ENCODE measurements at places on chromosomes 7 and 10.

- no peak for DNase-seq
Observed at GRCh38 chr10:75400771-75401568, 594 bp downstream of the ZNF503 start.

- no peak for DNase-seq
Observed at GRCh38 chr10:89346405-89347254, 18.8 kb downstream of the IFIT3 start.

GRCh38 chr7:80630608-80631405, 7.6 kb upstream of the CD36 start:
- no peak for DNase-seq

DNA sequence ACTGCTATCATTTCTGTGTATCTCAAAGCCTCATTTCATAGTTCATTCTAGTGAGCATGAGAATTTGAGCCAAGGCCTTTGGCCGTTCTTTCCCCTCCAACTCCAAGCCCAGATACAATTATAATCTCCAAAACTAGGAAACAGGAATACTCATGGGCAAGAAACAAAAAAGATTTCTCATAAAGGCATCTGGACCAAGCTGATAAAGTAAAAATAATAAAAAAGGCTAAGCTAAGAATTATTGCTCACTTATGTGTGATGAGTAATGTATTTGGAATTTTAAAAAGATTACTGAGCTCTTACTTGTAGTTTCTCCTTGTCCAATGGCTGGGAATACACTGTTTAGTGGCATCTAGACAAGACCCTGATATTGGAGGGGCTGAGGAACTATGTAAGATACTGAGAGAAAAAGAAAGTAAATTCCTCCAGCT, 196.4 kb upstream of the POM121L12 start:
- DNase-seq = no peak

GRCh38 chr10:17122726-17123661, 6.6 kb downstream of the CUBN start:
- DNase-seq = no peak

GRCh38 chr10:77325233-77325537, 312.4 kb downstream of the KCNMA1 start:
- DNase-seq = no peak

GRCh38 chr7:66869660-66870450, 51.2 kb upstream of the TMEM248 start:
- DNase-seq = no peak

- no peak for DNase-seq
Observed at GRCh38 chr7:87075671-87076404, 16.4 kb upstream of the ELAPOR2 start.

DNA sequence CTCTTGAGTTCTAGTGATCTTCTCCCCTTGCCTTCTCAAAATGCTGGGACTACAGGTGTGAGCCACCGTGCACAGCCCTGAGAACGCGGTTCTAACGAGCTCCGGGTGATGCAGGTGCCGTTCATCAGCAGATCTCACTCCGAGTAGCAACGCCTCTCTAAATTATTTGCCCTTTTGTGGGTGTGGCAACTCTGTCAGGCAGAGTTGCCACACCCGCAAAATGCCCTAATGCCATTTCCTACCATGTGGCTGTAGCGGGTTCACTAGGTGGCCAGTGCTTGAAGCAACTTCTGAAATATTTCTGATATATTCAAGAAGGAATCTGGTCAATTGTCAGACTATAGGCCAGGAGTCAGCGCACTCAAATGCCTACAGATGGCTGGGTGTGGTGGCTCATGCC, 62.9 kb upstream of the NMT2 start:
- no peak for DNase-seq

- DNase-seq = no peak
Observed at GRCh38 chr7:55895021-55895420, 7.8 kb downstream of the ZNF713 start.

DNA sequence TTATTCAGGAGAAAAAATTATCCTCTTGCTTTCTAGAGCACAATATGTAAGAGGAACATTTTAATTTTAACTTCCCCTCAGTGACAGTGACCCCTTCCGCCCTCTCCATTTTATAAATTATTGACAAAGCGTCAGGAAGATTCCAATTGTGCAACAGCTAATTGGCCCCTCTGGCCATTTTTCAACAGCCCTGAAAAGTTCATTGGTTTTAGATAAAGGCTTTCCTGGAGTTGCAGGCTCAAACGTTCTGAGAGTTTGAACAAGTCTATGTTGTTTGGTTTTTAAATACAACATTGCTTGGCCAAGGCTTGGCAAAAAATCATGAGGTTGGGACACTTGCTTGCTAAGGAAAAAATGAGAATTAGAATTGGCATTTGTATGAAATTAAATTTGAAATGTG, 422.2 kb upstream of the ANKRD30A start:
- no peak for DNase-seq

- no peak for DNase-seq
Observed at GRCh38 chr7:106426803-106427202, 142.0 kb upstream of the NAMPT start.

DNA sequence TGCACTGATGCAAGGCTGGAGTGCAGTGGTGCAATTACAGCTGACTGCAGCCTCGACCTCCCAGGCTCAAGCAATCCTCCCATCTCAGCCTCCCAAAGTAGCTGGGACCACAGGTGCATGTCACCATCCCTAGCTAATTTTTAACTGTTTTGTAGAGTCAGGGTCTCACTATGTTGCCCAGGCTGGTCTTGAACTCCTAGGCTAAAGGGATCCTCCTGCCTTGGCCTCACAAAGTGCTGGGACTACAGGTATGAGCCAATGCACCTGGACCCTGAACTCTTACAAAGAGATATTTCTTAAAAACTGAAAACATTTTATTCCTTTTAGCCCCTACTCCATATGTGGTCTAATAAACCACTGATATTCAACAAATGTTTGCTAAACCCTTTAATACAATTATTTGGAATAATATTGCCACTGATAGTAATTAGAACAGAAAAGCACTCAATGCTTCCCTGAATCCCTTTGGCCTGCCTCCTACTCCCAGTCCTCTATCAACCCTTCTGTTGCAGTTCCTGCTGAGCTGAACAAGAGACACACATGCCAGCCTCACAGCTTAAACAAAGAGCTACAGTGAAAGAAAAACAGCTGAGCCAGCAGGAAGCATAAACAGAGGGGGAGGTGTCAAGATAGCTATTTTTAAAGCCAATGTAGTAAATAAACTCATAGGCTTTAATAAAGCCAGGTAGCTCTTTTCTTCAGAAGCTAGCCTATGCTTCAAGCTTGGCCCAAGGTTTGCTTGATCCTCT, 7.0 kb upstream of the GNAI1 start:
- no peak for DNase-seq

DNA sequence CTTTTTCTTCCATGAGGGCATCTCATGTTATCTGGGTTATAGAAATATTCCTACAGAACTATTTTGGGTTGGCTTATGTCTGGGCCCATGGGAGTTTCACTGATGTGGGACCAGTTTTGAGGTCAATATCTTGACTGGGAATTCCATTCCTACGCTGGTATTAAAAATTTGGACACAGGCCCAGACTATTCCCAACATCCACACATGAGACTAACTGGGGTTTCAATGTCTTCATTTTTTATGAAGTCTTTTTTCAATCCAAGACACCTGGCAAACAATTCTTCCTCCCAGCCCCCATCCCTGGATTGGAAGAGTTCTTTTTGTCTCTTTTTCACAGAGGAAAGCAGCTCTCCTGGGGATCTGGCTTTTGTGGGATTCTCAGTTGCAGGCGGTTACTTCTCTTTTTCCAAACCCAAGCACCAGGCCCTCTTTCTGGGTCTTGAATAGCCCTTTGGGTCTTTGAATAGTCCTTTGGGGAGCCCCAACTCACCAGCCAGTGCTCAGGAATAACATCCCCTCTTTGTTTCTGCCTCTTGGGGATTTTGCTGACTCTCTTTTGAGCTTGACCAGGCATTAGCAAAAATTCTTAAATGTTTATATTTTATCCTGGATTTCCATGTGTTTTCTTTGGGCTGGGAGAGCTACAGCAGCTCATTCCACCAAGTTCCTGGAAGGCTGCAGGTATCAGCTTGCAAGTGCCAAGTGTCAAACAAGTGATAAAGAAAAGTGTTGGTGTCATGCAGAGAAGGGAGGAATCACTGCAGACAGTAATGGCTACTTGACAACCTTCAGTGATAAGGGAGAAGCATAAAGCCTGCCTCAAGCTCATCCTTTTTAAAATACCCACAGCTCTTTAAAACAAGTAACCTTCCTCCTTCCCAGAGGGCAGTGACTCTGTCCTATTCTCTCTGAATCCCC, 234.3 kb downstream of the ADAM12 start:
- no peak for DNase-seq

GRCh38 chr7:19119870-19120486, 2.5 kb upstream of the TWIST1 start:
- DNase-seq = no peak

DNA sequence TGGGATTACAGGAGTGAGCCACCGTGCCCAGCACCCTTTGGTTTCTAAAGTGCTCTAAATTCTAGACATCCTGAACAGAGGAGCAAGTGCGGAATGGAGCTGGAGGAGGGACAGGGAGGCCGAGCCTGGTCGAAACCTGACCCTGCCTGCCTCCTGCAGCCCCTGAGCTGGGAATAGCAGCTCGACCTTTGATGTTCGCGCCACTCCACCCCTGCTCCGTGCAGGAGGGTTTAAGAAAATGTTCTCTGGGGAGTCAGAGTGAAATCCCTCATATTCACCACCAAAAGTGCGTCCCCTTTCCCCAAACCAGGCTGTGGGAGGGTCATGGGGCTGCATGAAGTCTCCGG, 1.8 kb downstream of the PGAM2 start:
- DNase-seq = no peak

- DNase-seq = no peak
Observed at GRCh38 chr7:39659356-39660013, 36.1 kb downstream of the RALA start.

DNA sequence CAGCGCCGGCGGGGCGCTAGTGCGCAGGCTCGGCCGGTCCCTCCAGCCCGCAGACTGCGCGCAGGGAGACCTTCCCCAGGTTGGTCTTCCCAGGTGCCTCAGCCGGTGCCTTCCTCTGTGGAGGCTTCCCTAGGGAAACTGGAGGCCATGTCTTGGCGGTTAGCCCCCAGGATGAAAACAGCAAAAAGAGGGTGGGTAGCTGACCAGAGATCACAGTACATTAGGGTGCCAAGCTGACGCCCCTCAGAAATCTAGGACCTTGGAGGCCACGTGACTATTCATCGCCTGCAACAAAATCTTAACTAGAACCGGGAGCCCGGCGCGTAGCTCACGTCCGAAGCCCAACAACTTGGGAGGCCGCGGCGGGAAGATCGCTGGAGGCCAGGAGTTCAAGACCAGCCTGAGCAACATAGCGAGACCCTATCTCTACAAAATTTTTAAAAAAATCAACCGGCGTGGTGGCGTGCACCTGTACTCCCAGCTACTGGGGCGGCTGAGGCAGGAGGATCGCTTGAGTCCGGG, 327 bp upstream of the FIS1 start:
- no peak for DNase-seq

DNA sequence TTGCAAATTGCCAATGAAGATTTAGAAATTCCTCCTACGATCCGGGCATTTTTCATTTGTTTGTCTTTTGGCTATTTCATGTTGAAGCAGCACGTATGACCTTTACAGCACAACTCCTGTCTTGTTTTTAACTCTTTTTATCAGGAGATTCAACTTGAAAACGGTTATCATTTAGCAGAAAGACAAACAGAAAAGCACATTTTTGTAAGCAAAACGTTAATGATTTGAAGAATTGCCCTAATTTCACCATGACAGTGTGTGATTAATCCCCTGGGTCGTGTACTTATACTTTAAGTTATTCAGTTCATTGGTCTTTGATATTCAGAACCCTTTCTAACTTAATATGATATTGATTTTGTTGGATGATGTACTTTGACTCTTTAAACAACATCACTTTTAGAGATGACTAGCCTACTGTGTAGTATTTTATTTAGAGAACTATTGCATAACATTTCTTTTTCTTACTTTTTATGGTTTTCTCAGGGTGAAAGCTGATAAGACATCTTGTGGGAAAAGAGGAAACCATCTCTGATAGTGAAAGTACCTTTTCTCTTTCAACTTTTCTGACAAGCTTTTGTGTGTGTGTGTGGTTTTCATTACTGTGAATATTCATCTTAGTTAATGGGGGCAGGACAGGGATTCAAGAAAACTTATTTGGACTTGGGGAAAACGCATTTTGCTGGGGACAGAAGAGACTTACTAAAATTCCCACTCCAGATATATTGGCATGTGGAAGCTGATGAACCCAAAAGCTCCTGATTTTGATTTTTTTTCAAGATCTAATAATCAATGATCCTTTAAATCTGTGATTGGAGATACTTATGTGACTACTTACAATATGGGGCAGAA, 8.1 kb downstream of the HHEX start:
- no peak for DNase-seq
